Activated CD4-positive, alpha-beta T cell treated with anti-CD3 and anti-CD28 coated beads, Interleukin-2, amount 10 ng/mL, durations not matched to agents 24 days and 14 days (primary cell): ENCODE measurements at places on chromosomes 11 and 22. TPM values are rescaled to one million over a fixed set of nuclear protein-coding genes. Genes with fewer than 3 reads are reported as not detected.
A peak's percentile ranks its signal among the peaks of the same experiment; 100 is the strongest.

GRCh38 chr11:130434521-130435223 lies 6.3 kb upstream of the ADAMTS8 start:
- peak; percentile 91 for DNase-seq
- H3K4me1 ChIP-seq: peaks cover 17% of the 10 kb centered on the region
- peaks cover 26% of the 10 kb centered on the region for H3K27me3 ChIP-seq
- H3K36me3 ChIP-seq: no peaks in the 10 kb centered on the region
- no peak overlapping the region for H3K4me3 ChIP-seq

GRCh38 chr11:66875378-66875777 lies 18.5 kb downstream of the LRFN4 start:
- H3K27ac ChIP-seq: no peak overlapping the region
- peaks cover under 1% of the 10 kb centered on the region for H3K4me1 ChIP-seq
- no peak for DNase-seq
- H3K36me3 ChIP-seq: no peaks in the 10 kb centered on the region
- H3K27me3 ChIP-seq: peaks cover 5% of the 10 kb centered on the region

GRCh38 chr22:19970479-19971275 lies 29.1 kb upstream of the TXNRD2 start:
- peaks cover 8% of the 10 kb centered on the region for H3K36me3 ChIP-seq
- H3K4me1 ChIP-seq: peaks cover 3% of the 10 kb centered on the region
- H3K27ac ChIP-seq: no peak overlapping the region
- no peak overlapping the region for H3K4me3 ChIP-seq

GRCh38 chr22:50730013-50730891 lies 7.8 kb upstream of the ACR start:
- no peaks in the 10 kb centered on the region for H3K4me1 ChIP-seq
- DNase-seq: no peak
- H3K27me3 ChIP-seq: no peaks in the 10 kb centered on the region
- H3K36me3 ChIP-seq: no peaks in the 10 kb centered on the region
- no peak overlapping the region for H3K27ac ChIP-seq

- H3K27ac ChIP-seq: no peak overlapping the region
- H3K4me1 ChIP-seq: no peaks in the 10 kb centered on the region
- no peak for DNase-seq
- peaks cover 67% of the 10 kb centered on the region for H3K27me3 ChIP-seq
- H3K36me3 ChIP-seq: no peaks in the 10 kb centered on the region
- H3K4me3 ChIP-seq: no peak overlapping the region
Observed at GRCh38 chr11:17479284-17480214, 2.9 kb upstream of the ABCC8 start.

GRCh38 chr11:62146476-62147200 lies 22.8 kb downstream of the INCENP start:
- DNase-seq: no peak
- no peak overlapping the region for H3K27ac ChIP-seq
- H3K27me3 ChIP-seq: no peaks in the 10 kb centered on the region
- H3K4me1 ChIP-seq: no peaks in the 10 kb centered on the region
- no peak overlapping the region for H3K4me3 ChIP-seq

GRCh38 chr11:134037046-134037908 lies 31.6 kb upstream of the JAM3 start:
- peak overlapping the region; percentile 97 for H3K27ac ChIP-seq
- peak; percentile 91 for DNase-seq
- H3K27me3 ChIP-seq: peaks cover 2% of the 10 kb centered on the region

Gene MS4A3
- total RNA-seq: not detected in 2 replicates

- H3K36me3 ChIP-seq: no peaks in the 10 kb centered on the region
- no peak overlapping the region for H3K27ac ChIP-seq
- DNase-seq: no peak
- H3K27me3 ChIP-seq: peaks cover 10% of the 10 kb centered on the region
- no peak overlapping the region for H3K4me3 ChIP-seq
- no peaks in the 10 kb centered on the region for H3K4me1 ChIP-seq
Observed at GRCh38 chr11:11608783-11609232, 13.0 kb downstream of the GALNT18 start.

DNA sequence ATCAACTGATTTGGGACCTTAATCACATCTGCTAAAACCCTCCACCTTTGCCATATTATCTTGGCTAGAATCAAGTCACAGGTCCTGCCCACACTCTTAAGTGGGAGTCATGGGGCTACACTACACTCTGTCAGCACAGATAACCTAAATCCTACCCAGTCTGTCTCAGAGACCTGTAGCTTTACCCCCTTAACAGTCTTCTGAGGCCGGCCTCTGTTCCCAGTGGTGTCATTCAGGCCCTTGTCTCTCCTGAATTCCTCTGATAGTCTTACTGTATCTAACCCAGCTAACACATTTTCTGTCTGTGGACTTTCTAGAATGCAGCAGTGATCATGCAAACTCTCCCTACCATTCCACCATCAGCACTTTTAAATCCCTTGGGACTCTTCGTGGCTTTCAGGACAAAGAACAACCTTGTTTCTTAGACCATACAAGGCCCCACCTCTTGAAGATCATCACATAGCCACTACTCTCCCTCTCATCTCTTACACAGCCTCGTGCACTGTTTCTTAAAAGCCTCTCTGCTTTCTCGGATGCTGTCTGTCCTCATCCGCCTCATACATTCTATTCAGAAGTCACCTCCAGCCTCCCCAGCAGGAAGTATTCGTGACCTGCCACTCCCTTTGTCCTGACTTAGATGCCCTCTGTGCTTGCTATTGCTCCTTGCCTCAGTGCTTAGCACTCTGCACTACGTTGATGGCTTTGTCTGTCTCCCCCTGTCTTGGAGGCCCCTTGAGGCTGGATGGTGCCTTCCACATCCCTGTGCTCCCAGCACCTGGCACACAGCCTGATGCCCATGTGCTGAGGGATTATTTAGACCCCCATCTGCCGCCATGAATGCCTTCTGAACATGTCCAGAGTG lies 57.9 kb downstream of the PANX1 start:
- H3K27ac ChIP-seq: no peak overlapping the region
- H3K27me3 ChIP-seq: no peaks in the 10 kb centered on the region
- H3K4me1 ChIP-seq: no peaks in the 10 kb centered on the region
- peaks cover 10% of the 10 kb centered on the region for H3K36me3 ChIP-seq
- no peak overlapping the region for H3K4me3 ChIP-seq
- no peak for DNase-seq
